ENCODE measurements at places on chromosomes 6 and 20. TPM values are rescaled to one million over a fixed set of nuclear protein-coding genes. Genes with fewer than 3 reads are reported as not detected.

Gene ENPP5
- 11.4 TPM for total RNA-seq

GRCh38 chr6:53603386-53604116 is 58.6 kb upstream of the GCLC start:
- H3K36me3 ChIP-seq, result no peaks in the 10 kb centered on the region
- no peaks in the 10 kb centered on the region for H3K27me3 ChIP-seq

- no peak overlapping the region for H3K27ac ChIP-seq
- H3K36me3 ChIP-seq, result peaks cover 44% of the 10 kb centered on the region
- H3K4me3 ChIP-seq, result no peak overlapping the region
- H3K27me3 ChIP-seq, result no peaks in the 10 kb centered on the region
Observed at GRCh38 chr20:63587776-63588591, 13.9 kb upstream of the HELZ2 start.

DNA sequence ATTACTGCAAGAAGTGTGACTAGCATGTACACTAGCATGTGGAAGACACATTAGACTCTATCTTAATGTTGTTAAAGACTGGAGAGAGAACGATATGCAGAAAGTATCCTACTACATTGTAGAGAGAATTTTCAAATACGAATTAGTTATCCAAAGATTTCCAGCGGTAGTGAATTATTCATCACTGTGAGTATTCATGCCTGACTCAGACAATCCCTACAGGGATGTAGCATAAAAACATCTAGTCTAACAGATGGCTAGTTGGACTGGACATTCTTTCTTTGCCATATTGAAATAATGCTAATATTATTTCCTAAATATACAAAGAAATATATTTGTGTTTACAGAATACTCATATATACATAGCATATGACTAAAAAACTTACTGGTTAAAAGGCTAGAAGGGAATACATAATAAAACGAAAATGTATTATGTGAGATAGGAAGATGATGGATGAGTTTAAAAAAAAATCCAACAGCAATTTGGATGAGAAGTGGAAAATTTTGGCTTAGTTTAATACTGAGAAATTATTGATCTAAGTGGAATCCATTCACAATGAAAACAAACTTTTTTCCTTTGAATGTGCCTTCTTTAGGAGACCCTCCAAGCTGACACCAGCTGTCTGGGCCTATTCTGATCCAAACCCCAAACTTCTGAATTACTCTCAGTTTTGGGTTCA is 580.7 kb downstream of the RFPL4B start:
- no peaks in the 10 kb centered on the region for H3K4me1 ChIP-seq
- H3K36me3 ChIP-seq, result no peaks in the 10 kb centered on the region
- H3K4me3 ChIP-seq, result no peak overlapping the region

DNA sequence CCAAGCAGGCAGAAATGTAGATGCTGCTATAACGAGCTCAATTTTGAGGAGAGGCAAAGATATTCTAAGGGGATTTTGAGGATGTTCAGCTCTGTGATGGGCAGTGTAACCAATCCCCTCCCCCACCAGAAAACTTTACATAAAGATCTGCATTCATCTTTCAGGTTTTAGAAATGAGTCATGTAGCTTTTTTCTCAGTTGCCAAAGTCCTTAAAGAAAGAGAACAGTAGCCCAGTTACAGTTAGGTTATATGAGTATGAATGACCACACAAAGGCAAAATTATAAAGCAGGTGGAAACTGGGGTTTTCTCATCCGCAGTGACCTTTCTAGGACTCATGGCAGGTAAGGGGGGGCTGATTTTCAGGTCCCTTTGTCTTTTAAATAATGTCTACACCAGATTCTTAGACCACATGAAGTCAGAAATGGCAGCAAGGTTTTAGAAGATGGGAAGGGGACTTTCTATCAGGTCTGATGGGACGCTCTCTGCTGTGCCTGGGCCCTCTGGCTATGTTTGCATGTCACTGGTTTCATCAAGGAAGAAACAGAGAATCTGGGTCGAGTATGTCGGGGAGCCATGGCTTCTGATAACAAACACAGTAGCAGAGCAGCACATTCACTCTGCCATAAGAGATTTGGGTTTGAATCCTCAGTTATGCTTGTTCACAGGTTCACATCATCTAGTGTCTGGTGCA is 94.7 kb downstream of the CLIC5 start:
- H3K36me3 ChIP-seq, result no peaks in the 10 kb centered on the region
- DNase-seq, result no peak
- no peak overlapping the region for H3K27ac ChIP-seq
- no peaks in the 10 kb centered on the region for H3K27me3 ChIP-seq
- H3K4me1 ChIP-seq, result peaks cover 11% of the 10 kb centered on the region
- no peak overlapping the region for H3K4me3 ChIP-seq

Gene EEF1A2
- 0.77 TPM for total RNA-seq

GRCh38 chr6:156645097-156645496 is 132.1 kb upstream of the ARID1B start:
- no peak for DNase-seq
- no peak overlapping the region for H3K27ac ChIP-seq
- H3K36me3 ChIP-seq, result no peaks in the 10 kb centered on the region
- peaks cover 8% of the 10 kb centered on the region for H3K4me1 ChIP-seq
- H3K4me3 ChIP-seq, result no peak overlapping the region
